Activated T-helper 2 cell treated with anti-CD3 and anti-CD28 coated beads, Interferon-gamma antibody, Interleukin-2, Interleukin-4, amounts not matched to agents 10 μg/mL and 5 μg/mL and 100 μg/mL, durations not matched to agents 14 hours and 24 hours and 36 hours (primary cell): ENCODE measurements at places on chromosomes 3 and 15. TPM values are rescaled to one million over a fixed set of nuclear protein-coding genes. Genes with fewer than 3 reads are reported as not detected.

DNA sequence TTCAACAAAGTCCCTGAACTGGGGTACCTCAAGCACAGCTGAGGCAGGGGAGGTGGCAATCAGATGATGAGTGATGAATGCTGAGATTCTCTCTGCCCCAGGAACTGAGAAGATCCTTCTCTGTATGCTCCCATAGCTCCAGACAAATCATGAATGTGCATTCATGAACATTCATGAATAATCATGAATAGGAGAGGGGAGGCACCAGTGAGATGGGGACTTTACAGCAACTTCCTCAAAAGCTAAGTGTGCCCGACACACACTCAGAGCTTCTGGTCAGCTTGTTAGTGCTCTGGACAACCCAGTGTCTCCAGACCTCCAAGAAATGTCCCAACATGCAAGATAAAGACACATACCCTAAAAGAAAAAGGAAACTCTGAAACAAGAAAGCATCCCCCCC is 24.3 kb downstream of the LRRC2 start:
- peaks cover 61% of the 10 kb centered on the region for H3K4me1 ChIP-seq
- H3K4me3 ChIP-seq = no peak overlapping the region
- H3K27me3 ChIP-seq = peaks cover 9% of the 10 kb centered on the region
- H3K27ac ChIP-seq = no peak overlapping the region
- no peak for DNase-seq
- no peaks in the 10 kb centered on the region for H3K36me3 ChIP-seq

GRCh38 chr3:72907131-72907711 is 19.4 kb downstream of the GXYLT2 start:
- no peaks in the 10 kb centered on the region for H3K36me3 ChIP-seq
- no peak overlapping the region for H3K4me3 ChIP-seq
- H3K27me3 ChIP-seq = peaks cover 7% of the 10 kb centered on the region

GRCh38 chr3:49470714-49471420 is 800 bp downstream of the DAG1 start:
- DNase-seq = no peak
- no peaks in the 10 kb centered on the region for H3K27me3 ChIP-seq
- peaks cover 18% of the 10 kb centered on the region for H3K36me3 ChIP-seq

Gene ITIH1
- not detected in 2 replicates for total RNA-seq
